ENCODE measurements at places on chromosomes 2 and 18.

- no peak for DNase-seq
These were observed 185.7 kb downstream of the MTCL1 start for GRCh38 chr18:8890957-8891464.

DNA sequence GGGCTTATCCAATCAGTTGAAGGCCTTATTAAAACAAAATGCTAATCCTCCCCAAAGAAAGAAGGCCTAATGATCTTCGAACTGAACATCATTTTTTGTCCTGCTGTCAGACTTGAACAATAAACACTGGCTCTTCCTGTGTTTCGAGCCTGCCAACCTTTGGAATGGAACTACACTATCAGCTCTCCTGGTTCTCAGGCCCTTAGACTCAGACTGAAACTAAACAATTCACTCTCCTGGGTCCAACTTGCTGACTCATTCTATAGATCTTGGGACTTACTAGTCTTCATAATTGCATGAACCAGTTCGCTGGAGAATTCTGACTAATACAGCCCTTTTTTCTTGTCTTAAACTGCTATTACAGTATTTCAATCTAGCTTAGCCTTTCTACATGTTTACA lies 235.2 kb downstream of the LNPK start:
- no peak for DNase-seq

DNA sequence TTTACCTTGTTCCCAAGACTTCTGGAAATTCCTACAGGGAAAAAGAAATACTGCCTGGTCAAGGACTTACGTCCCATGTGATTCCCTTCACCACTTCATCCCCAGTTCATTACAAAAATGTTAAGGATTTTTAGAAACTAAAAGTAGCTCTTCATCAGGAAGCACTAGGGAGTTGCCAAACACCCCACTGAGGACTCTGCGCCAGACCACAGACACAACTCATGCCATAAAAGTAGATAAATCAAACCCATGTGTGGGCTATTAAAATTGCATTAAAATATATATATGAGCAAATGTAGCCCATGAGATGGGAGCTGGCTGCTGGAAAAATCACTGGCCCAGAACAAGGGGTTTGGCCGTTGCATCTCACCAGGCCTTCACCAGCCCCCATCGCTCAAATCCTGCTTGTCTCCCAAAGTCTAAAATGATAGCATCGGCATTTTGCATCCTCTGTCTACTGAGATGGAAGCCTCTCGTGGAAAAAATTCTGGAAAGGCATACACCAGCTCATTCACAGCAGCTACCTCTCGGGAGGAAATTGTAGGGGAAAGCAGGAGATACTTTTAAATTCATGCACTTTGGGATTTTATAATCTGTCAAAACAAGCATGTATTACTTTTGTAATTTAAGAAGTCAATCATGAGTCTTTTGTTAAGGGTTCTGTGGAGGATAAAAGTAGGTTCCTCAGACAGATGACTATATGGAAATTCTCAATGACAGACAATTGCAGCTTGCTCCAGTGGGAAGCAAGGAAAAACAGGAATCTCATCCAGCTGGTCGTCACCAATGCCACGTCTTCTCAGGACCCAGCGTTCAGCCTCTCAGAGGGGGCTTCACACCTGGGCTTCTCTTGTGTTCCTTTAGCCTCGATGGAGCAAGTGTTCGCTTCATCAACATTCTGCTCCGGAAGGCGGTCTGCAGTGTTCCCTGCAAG lies 113.9 kb downstream of the MREG start:
- no peak for DNase-seq

DNA sequence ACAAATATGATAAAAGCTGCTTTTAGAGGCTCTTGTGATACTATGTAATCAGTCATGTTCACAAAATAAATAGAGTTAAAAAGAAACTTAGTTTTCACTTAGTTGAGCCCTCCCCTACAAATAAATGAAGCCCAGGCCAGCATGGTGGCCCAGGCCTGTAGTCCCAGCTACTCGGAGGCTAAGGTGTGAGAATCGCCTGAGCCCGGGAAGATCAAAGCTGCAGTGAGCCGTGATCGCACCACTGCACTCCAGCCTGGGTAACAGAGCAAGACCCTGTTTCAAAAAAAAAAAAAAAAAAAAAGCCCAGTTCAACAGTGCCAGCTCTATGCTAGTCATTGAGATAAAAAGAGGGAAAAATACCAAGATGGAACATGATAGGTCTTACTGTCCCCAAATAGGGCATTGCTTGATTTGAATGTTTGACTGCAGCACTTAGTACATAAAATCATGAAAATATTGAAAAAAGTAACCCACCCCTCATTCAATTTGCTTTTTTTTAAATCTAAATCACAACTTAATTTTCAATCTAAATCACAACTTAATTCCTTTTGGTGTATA lies 1.5 kb downstream of the ASNSD1 start:
- DNase-seq = no peak

DNA sequence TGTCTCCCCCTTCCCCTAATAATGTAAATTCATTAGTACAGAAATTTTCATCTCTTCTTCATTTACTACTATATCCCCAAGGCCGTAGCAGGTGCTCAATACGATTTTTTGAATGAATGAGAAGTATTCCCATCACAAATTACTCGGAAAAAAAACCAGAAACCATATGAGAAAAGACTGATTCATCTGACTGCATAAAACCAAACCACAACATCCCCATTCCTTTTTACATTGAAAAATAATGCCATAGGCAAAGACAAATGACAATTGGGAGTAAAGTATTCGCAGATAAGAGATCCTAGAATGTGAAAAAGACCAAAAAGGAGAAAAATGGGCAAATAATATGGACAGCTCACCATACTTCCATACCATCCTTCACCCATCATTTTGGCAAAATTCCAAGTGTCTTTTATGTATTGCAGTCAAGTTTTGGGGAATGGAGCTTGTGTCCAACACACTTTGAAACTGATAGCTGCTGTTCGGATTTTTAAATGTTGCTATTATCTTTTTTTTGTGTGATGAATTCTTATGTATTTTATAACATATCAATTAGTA lies 1.5 kb downstream of the ZC3H8 start:
- no peak for DNase-seq

DNA sequence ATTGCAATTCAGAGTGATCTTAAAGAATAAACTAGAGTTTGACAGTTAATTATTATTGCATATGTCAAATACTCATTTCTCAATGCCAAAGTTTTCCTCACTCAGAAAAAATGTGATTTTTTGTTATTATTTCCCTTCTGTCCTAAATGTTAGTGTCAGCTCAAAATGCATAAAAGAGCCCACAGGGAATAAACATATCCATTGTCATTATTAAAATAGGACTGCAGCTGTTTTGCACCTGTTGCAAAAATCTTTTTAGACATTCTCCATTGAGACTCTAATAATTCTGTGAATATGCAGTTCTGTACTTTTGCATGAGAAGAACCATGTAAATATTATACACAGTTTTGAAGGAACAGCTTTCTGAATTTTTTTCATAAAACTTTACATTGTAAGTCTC lies 540.0 kb upstream of the SLC39A10 start:
- DNase-seq = no peak

DNA sequence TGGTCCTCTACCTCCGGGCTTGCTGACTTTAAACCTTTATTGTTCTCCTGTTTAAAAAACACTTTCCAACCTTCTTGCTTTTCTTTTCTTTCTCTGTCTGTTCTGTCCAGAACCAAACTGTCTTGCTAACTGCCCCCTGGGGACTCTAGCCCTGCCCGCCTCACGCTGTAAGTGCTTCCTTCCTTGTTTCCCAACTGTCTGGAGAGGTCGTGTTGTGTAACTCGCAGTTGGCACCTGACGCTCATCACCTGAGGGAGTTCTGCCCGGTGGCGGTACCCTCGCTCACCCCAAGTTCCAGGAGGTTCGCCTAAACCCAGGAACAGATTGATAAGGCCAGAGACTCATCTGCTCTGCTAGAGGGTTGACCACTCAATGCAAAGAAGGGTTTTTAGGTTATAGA lies 123.4 kb downstream of the MTCL1 start:
- DNase-seq = no peak

GRCh38 chr2:158692372-158693103 lies 102.6 kb upstream of the DAPL1 start:
- no peak for DNase-seq

GRCh38 chr18:75586130-75586889 lies 158.8 kb upstream of the SMIM21 start:
- no peak for DNase-seq

DNA sequence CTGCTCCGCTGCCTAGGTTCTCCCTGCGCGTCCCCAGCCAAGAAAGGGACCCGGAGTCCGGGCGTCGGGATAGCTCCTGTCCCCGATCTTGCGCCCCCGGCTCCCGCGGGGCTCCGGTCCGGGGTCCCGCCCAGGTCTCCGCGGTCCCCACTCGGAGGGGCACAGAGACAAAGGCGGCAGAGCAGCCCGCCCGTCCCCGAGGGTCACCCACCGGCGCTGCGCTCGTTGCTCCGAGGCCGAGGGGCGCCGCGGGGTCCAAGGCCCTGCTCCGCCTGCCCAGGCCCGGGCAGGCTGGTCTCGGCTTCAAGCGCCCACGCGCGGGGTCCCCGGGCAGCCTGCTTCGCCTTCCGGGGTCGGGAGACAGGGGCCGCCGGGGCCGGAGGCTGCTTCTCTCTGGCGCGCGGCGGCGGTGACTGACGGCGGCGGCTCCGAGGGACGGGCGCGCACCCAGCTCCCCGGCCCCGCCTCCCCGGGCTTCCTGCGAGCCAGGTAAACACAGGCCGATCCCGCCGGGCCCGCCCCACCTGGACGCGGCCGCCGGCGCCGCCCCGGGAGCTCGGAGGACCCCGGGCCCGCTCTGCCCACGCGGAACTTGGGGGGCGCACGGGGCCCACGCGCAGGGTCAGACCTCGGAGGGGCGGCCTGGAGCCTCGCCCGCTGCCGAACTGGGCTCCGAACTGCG lies at the start of gene MBP:
Gene MBP (minus strand): TSS at position 415 of the 682 bp plus-strand sequence. CDS start 27,522 bp downstream, outside the sequence.
- no peak for DNase-seq

- DNase-seq = no peak
These were observed 186.5 kb upstream of the RASGRP3 start for GRCh38 chr2:33289961-33290360.

- DNase-seq = no peak
These were observed 195.7 kb upstream of the TFPI start for GRCh38 chr2:187749804-187750431.

DNA sequence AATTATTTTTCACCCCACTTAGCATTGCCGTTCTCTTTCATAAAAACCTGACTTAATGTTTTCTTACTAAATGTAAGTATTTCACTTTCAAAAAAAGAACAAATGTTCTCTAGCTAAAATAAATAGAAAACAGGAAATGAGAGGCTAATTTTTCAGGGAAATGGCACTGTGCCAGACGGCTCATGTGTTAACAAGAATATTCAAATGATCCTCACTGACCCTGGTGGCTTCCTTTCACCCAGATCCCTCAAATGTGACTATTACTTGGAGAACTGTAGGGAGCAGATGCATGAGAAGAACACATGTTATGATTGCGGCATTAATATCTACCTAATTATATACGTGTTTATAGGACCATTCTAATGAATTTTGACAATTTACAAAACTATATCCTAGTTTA lies 827.7 kb downstream of the SOCS6 start:
- peak; percentile 15 for DNase-seq

- no peak for DNase-seq
These were observed 118.9 kb downstream of the LPIN1 start for GRCh38 chr2:11865378-11865777.

DNA sequence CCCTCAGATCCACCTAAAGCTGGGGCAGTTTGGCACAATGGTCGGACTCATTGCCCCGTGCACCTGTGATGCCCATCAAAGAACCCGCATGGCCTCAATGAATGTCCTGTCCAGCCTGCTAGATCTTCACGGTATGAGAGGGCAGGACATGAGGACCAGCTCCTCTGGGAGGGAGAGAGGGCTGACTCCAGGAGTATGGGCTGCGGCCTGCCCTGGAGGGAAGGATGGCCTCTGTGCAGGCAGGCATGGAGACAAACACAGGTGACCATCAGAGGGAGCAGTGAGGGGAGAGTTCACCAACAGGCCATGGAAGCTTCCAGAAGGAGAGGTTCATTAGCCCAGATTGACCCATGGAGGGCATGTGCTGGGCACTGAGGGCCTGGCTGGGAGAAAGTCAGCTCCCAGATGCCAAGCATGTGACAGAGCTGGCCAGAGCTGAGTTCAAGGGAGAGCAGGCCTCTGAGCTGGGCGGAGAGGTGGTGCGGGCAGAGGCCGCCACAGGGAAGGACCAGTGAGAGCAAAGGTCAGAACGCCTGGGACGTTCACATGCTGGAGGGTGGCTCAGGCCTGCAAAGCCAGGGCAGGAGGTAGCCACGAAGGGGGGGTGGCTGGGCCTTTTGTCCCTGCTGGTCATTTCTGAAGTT lies 36.2 kb downstream of the HJURP start:
- DNase-seq = no peak

DNA sequence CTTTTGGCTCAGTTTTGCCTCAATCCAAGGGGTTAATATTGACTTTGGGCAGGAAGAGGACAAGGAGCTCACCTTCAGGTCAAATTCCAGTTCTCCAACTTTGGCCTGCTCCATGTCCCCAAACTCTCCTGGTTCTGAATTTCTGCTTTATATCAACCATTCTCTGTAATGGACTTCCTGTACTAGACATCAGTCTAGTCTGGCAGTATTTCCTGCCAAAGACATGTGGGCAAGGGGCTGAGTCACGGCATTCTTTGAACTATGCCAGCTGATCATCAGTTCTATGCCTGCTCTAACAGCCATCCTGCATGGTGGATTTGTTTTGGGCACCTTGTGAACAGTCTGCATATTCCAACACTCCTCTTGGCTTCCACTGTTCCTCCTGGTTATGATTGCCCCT lies 199.4 kb downstream of the ZEB2 start:
- DNase-seq = no peak

DNA sequence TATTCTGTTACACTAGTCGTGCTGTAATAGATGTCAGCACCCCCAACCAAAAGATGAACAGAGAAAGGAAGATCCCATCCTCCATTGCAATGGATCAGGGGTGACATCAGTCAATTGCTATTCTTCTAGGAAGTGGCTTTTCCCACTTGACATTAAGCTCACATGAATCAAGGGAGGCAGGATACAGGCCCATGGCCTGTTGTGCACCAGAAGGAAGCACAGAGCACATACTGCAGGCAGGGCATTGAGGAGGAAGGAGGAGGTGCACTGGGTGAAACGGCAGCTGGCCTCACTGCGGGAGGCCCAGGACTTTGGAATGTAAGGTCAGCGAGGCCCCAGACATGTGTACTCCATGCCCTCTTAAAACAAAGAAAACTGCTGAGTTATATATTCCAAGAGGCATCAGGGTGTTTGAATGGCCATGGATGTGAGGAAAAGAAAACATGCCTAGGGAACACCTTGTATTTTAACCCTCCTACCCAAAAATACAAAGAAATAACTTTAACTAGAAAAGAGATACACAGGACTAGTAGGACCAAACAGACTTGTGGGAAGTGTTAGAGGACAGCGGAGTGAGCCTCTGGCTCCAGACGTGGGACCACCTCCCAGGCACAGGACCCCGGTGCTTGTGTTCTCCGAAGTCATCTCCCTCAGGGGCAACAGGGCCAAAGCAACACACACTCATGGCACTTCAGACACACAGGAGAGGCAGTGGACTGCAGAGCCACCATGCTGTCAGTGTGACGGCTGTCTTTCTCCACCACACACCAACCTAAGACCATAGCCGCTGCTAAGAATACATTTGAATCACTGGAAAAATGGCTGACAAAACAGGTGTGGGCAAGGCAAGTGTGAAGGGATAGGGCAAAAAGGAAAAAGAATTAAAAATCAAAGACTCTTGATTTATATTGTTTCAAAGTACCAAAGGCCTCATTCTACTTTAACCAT lies 51.4 kb upstream of the RIOK3 start:
- peak; percentile 48 for DNase-seq
